ENCODE measurements at places on chromosomes 1 and 21. TPM values are rescaled to one million over a fixed set of nuclear protein-coding genes. Genes with fewer than 3 reads are reported as not detected.

LCE2C gene
- not detected for total RNA-seq

ESRRG gene
- not detected for total RNA-seq

SIM2 gene
- total RNA-seq, result 0.53 TPM

OR2T11 gene
- not detected for total RNA-seq

C2CD2 gene
- total RNA-seq, result 12.5 TPM

S100A3 gene
- total RNA-seq, result 2.5 TPM

ASPM gene
- 35.8 TPM for total RNA-seq

MPL gene
- not detected for total RNA-seq

- peaks cover 2% of the 10 kb centered on the region for H3K27me3 ChIP-seq
- no peak overlapping the region for H3K4me3 ChIP-seq
- H3K4me1 ChIP-seq, result no peaks in the 10 kb centered on the region
- H3K36me3 ChIP-seq, result no peaks in the 10 kb centered on the region
- no peak for DNase-seq
Observed at GRCh38 chr1:60989749-60990713, 92.3 kb upstream of the NFIA start.

- no peaks in the 10 kb centered on the region for H3K27me3 ChIP-seq
- H3K36me3 ChIP-seq, result no peaks in the 10 kb centered on the region
- DNase-seq, result no peak
- H3K4me1 ChIP-seq, result peaks cover 73% of the 10 kb centered on the region
Observed at GRCh38 chr1:167289966-167290365, 69.3 kb downstream of the POU2F1 start.

- DNase-seq, result no peak
- H3K27ac ChIP-seq, result no peak overlapping the region
- no peaks in the 10 kb centered on the region for H3K4me1 ChIP-seq
- H3K27me3 ChIP-seq, result peaks cover 11% of the 10 kb centered on the region
- H3K36me3 ChIP-seq, result no peaks in the 10 kb centered on the region
Observed at GRCh38 chr1:7930645-7931445, 9.8 kb downstream of the TNFRSF9 start.

- no peaks in the 10 kb centered on the region for H3K27me3 ChIP-seq
- no peak overlapping the region for H3K27ac ChIP-seq
Observed at GRCh38 chr1:79262745-79263258, 256.3 kb upstream of the ADGRL4 start.

DNA sequence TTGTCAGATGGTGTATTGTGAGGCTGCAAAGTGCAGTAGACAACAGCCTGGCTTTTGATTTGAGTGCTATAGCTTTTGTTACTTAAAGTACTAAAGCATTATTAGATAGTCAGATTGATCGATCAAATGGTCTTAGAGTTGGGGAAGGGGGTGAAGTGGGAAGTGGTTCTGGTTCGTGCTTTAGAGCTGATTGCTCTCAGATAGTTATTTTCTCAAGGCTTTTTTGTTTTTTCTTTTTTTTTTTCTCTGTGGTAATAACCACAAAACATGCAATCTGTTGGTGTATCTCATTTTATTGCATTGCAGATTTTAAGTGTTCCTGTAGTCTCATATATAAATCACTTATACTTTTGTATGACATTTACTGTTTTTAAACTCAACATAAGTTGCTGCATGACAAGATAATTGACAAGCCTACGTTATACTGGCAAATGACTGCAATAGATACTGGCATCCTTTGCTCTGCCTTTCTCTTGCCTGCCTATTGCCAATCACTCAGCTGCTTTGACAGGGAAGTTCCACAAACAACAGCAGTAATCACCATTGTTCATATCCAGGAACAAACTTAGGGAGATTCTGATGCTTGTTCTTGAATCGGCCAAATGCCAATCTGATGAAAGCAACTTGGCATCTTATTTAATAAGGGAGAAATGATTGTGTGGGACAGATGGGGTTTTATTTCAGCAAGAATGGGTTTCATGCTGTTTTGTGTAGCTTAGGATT, 125.0 kb upstream of the B3GALT2 start:
- H3K36me3 ChIP-seq, result no peaks in the 10 kb centered on the region
- H3K4me3 ChIP-seq, result no peak overlapping the region
- H3K27me3 ChIP-seq, result no peaks in the 10 kb centered on the region
- no peak for DNase-seq

- peak overlapping the region; percentile 97 for H3K27ac ChIP-seq
- H3K27me3 ChIP-seq, result no peaks in the 10 kb centered on the region
- peak; percentile 89 for DNase-seq
- H3K4me1 ChIP-seq, result peaks cover 68% of the 10 kb centered on the region
- no peaks in the 10 kb centered on the region for H3K36me3 ChIP-seq
Observed at GRCh38 chr1:36384542-36385409, 948 bp downstream of the STK40 start.

- no peak overlapping the region for H3K4me3 ChIP-seq
- H3K36me3 ChIP-seq, result no peaks in the 10 kb centered on the region
- H3K27ac ChIP-seq, result no peak overlapping the region
- H3K27me3 ChIP-seq, result no peaks in the 10 kb centered on the region
- H3K4me1 ChIP-seq, result no peaks in the 10 kb centered on the region
Observed at GRCh38 chr1:72637593-72637992, 355.3 kb upstream of the NEGR1 start.

DNA sequence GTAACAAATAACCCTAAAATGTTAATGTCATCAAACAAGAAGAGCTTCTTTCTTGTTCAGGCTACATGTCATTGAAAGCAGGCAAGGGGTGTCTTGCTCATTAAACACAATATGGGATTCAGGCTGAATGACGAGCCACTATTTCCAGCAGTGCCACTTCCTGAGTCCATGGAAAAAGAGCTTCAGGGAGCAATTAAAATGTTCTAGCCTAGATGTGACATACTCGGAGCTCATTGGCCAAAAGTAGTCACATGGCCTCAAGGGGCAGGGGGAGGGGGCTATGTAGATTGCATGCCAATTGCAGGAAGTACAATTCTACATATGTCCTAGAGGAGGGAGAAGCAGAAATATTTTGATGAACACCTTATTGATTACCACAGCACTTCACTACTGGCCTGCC, 685.3 kb upstream of the ADGRL2 start:
- H3K36me3 ChIP-seq, result no peaks in the 10 kb centered on the region
- no peaks in the 10 kb centered on the region for H3K4me1 ChIP-seq
- no peak overlapping the region for H3K27ac ChIP-seq

DNA sequence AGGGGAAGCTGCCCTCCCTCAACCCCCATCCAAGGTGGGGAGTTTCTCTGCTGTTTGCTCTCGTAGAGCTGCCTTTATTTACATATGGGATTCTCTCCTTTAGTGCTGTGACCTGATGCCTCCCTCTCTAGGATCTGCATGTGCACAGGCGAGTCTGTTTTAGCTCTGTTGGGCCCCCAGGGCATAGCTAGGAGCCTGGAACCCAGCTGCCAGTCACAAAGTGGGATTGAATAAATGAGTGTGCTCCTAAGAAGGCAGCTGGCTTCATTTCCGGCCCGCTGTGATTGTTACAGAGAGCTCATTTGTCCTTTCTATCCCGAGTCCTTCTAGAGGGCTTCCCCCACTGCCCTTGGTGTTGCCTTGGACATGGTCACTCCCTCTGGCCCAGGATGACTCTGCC, 176.6 kb downstream of the GRIK3 start:
- peaks cover 9% of the 10 kb centered on the region for H3K4me1 ChIP-seq
- H3K4me3 ChIP-seq, result no peak overlapping the region
- no peak for DNase-seq
- no peaks in the 10 kb centered on the region for H3K36me3 ChIP-seq

DNA sequence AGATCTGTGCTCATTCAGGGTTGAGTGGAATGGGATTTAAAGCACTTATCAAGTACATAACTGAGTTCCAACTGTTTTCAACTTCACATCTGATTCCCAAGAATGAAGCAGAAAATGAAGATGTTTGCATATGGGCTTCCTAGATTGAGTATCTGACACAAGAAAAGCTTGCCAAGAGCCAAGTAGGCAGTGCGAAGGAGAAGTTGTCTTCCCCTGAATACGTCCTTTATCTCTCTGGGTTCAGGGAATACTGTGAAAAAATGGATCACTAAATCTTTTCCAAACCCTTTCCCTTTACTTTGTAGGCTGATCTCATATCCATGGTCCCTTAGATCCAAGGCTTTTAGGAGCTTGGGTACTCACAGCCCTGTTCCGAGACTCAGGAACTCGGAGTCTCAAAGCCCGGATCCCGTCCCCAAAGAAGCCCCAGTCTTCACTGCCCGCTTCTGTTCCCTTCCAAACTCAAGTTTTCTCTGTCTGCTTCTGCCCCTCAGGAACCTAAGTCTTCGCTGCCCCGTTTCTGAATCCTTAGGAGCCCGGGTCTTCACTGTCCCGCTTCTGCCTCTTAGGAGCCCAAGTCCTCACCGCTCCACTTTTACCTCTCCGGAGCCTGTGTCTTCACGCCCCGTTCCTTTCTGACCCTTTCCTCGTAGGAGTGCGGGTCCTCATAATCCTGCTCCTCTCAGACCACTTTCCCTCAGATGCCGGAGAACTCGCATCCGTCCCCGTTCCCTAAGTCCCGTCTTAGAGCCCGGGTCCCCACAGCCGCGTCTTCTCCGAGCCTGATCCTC, 616 bp downstream of the TAF12 start:
- H3K27me3 ChIP-seq, result no peaks in the 10 kb centered on the region
- no peaks in the 10 kb centered on the region for H3K36me3 ChIP-seq
- peaks cover 48% of the 10 kb centered on the region for H3K4me1 ChIP-seq
- peak overlapping the region; percentile 90 for H3K4me3 ChIP-seq
- no peak for DNase-seq
- peak overlapping the region; percentile 87 for H3K27ac ChIP-seq

GRCh38 chr1:2523191-2523890, 3.1 kb downstream of the PANK4 start:
- DNase-seq, result no peak
- no peak overlapping the region for H3K4me3 ChIP-seq
- peaks cover 36% of the 10 kb centered on the region for H3K36me3 ChIP-seq
- H3K4me1 ChIP-seq, result peaks cover 53% of the 10 kb centered on the region
- no peak overlapping the region for H3K27ac ChIP-seq

DNA sequence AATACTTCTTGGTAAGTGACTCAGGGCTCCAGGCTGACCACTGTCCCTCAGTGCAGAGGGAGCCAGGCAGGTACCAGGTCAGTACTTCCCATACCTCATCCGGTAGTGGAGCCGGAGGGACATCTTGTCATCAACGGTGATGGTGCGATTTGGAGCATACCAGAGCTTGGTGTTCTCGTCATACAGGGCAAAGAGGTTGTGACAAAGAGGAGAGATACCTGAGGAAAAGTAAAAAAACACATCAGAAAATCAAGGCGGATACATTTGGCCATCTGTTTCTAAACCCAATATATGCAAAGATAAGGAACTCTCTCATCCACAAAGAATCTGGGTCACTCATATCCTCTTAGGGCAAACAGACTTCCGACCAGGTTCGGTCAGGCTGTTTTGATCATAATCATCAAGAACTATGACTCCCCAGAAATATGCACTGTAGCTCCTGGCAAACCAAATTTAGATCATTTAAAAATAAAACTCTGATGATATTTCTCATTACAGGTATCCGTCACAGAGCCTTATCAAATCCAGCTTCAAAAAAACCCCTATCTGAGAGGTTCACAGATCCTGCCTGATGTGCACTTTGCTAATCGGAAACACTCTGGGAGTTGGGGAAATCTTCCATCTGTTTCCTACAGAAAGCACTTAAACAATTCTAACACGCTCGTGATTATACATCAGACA, 87.3 kb downstream of the JAK1 start:
- no peak overlapping the region for H3K27ac ChIP-seq
- H3K36me3 ChIP-seq, result peaks cover 23% of the 10 kb centered on the region
- DNase-seq, result no peak
- no peak overlapping the region for H3K4me3 ChIP-seq
- H3K4me1 ChIP-seq, result 0 out of 2 replicates have a peak, but pooled peaks cover 5% of the 10 kb centered on the region
- no peaks in the 10 kb centered on the region for H3K27me3 ChIP-seq

GRCh38 chr1:240056350-240056749, 35.3 kb upstream of the FMN2 start:
- no peak for DNase-seq
- no peak overlapping the region for H3K4me3 ChIP-seq
- no peaks in the 10 kb centered on the region for H3K36me3 ChIP-seq
- H3K4me1 ChIP-seq, result no peaks in the 10 kb centered on the region

GRCh38 chr1:41664861-41665640, 180.6 kb upstream of the EDN2 start:
- no peak overlapping the region for H3K27ac ChIP-seq
- DNase-seq, result no peak
- H3K4me1 ChIP-seq, result no peaks in the 10 kb centered on the region
- H3K36me3 ChIP-seq, result no peaks in the 10 kb centered on the region
- H3K27me3 ChIP-seq, result peaks cover 3% of the 10 kb centered on the region

DNA sequence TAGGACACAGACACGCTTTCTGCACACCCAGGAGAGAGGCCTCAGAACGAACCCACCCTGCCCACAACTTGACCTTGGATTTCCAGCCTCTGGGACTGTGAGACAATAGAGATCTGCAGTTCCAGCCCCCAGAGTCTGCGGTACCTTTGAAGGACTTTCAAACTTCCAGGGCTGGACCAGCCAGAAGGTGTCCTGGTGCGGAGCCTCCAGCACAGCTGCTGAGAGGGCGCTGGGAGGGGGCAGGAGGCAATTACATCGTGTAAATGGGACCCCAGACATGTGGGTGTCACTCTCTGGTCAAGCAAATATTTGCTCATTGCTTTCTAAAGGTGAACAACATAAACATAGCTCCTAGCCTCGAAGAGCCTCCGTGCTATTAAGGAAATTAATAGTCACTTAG, 58.7 kb upstream of the ACTRT2 start:
- H3K27me3 ChIP-seq, result peaks cover 22% of the 10 kb centered on the region
- H3K27ac ChIP-seq, result no peak overlapping the region
- no peak for DNase-seq
- peaks cover 15% of the 10 kb centered on the region for H3K4me1 ChIP-seq
